ENCODE measurements at places on chromosomes 5 and 9. TPM values are rescaled to one million over a fixed set of nuclear protein-coding genes. Genes with fewer than 3 reads are reported as not detected.

The MYMK gene
- total RNA-seq: not detected

The PGM5 gene
- total RNA-seq: 31.9 TPM

The GRIA1 gene
- not detected for total RNA-seq

The NUP155 gene
- total RNA-seq: 24.2 TPM

The CARD9 gene
- total RNA-seq: 0.57 TPM

The HBEGF gene
- total RNA-seq: 53.3 TPM

The WDR38 gene
- total RNA-seq: not detected

The ANKRD18B gene
- total RNA-seq: 10.8 TPM

The PCDHGA12 gene
- total RNA-seq: 2.6 TPM

The GABRG2 gene
- total RNA-seq: not detected

The SPATA9 gene
- total RNA-seq: not detected

The PLPP7 gene
- total RNA-seq: 0.40 TPM

The OLFML2A gene
- 13.3 TPM for total RNA-seq

Data from esophagus squamous epithelium (tissue), 5 donors.